DMS79 treated with DMSO at 0.1 percent for 48 hours (cell line): ENCODE measurements at places on chromosomes 2 and 18.

DNA sequence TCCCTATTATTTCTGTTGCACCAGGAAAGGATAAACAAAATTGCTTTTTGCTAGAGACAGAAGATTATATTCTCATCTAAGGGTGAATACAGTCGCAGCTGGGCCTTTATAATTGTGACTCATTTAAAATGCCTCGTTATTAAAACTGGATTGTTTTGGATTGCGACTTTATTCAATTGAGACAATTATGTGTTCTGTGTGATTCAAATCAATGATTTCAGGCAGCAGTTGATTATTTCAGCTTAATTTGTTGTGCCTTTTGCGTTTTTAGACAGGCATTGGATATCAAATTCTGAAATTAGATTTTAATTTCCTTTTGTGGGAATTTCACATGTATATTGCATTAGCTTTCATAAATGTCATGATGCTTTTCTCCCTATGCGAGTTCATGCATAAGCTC lies 778.1 kb upstream of the SOX11 start:
- DNase-seq, result no peak

DNA sequence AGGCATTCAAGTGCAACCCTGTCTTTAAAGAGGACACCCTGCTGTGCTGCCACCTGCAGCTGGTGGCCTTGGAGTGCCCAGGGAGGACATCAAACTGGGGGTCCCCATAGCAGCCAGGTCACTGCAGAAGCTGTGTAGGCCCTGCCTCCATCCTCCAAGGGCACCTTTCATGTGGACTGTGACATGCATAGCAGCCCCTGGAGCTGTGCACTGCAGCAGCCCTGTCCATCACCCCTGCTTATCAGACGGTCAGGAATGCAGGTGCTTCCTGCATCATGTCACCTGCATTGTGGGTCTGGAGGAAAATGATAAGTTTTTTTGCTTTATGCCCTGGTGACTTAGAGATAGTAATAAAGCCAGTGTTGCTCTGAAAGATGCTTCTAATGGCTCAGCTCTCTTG lies 155.7 kb downstream of the DYSF start:
- peak; percentile 35 for DNase-seq

DNA sequence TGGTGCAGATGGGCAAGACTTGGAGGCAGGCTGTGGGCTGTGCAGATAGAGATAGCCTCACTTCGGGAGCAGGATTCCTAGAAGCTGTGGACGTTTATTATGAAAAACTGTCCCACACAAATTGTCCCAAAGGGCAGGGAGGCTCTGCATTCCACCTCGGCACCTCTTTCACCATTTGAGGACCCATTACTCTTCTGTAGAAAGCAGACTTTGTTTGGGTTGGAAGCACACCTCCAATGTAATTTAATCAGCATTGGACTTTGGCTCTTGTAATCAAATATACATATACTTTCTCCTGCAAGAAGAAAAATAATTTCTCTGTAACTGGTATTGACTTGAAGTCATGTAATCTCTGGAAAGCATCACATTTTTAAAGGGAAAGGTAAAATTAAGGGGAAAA lies 8.5 kb downstream of the ONECUT2 start:
- DNase-seq, result no peak

- DNase-seq, result no peak
Observed at GRCh38 chr2:60954139-60954538, 63.4 kb upstream of the PEX13 start.

GRCh38 chr2:212958133-212958532 lies 193.3 kb downstream of the IKZF2 start:
- DNase-seq, result no peak

GRCh38 chr2:176566961-176567360 lies 297.7 kb downstream of the MTX2 start:
- no peak for DNase-seq

DNA sequence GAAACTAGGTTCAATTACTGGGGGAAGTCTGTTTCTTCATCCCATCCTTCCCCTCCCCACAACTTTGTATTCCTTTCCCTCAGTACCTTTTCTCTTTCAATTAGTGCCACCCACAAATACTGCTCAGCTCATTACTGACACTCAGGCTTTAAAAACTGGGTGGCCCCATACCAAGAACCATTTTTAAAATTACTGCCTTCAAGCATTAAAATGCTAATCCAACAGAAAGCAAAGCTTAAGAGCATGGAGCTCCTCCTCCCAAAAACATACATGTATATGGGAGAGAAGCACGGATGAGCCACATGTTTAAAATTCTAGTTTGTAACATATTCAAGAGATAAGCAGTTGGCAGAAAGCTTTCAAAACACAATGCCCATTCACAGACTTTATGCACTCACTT lies 44.0 kb downstream of the IRS1 start:
- no peak for DNase-seq

DNA sequence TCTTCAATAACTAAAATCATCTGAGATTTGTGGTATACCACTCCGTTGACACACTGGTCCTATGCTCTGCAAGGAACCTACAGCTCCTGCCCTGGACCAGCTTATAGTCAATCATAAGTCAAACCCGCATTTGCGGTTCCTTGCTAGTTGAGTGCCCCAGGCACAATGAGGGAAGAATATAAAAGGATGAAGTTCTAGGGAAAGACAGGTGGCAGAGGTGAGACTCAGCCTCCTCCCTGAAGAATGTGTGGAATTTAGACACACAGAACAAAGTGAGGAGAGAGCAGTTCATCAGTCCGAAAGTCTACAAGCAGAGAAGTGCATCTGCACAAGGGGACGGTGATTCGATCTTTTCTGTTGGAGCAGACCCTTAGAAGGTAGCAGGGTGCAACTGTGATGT lies 615.0 kb upstream of the FANCL start:
- no peak for DNase-seq

DNA sequence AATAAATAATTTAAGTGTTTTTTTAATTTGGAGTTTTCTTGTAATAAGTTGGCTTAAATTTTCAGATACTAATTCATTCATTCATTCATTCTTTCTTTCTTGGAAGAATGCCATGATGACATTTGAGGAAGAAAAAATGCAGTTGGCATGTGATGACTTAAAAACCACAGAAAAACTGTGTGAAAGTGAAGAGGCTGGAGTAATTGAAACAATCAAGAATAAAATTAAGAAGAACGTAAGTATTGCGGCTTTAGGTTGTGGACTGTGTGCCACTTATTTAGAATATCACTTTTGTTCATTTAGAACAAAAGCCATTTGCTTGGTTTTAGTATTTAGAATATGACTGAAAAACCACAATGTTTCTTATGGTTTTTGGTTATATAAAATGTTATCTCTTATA lies 51.4 kb downstream of the TTC39C start:
- no peak for DNase-seq

- DNase-seq, result no peak
Observed at GRCh38 chr2:235793163-235793752, 299.4 kb downstream of the AGAP1 start.

DNA sequence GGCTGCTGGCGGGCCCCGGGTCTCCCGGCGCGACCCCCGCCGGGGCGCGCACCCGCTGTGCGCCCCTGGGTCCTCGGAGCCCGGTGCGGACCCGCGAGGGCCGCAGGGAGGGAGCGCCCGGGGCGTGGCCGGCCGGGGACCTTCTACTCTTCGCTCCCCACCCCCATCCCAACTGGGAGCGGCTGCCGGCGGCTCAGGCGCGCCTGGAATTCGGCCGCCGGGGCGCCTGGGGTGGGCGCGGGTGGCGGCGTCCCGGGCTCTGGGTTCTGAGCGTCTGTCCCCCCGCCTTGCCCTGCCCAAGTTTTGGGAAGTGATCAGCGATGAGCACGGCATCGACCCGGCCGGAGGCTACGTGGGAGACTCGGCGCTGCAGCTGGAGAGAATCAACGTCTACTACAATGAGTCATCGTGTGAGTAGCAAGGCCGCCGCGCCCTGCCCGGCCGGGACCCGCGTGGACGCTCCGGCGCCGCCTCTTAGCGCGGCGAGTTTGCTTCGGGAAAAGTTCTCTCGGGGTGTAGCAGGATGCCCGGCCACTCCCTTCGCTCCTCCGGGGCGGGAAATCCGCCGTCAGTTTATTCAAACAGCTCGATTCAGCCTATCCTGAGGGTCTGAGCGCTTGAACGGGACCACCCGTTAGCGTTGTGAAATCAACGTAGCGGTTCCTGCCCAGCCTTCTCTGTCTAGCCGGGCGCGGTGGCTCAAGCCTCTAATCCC lies 502 bp downstream of the TUBB6 start:
- no peak for DNase-seq

DNA sequence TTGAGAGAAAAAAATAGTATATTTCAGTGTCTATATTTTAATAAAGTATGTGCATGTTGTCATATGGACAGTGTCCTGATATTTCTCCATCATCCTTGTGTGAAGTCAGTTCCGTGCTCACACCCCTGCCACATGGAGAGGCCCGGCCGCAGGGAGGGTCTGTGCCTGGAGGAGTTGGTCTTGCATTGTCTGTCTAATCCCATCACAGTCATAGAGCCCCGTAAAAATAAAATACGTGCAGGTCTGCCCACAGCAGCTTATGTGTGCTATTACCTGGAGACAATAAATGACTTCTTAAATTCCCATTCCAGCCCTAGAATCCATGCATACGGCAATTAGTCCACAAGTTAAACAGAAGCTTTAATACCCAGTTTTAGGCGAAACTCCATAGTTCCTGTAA lies 20.1 kb downstream of the MAPRE2 start:
- DNase-seq, result no peak

- DNase-seq, result no peak
Observed at GRCh38 chr2:223166983-223167650, 115.1 kb downstream of the KCNE4 start.

DNA sequence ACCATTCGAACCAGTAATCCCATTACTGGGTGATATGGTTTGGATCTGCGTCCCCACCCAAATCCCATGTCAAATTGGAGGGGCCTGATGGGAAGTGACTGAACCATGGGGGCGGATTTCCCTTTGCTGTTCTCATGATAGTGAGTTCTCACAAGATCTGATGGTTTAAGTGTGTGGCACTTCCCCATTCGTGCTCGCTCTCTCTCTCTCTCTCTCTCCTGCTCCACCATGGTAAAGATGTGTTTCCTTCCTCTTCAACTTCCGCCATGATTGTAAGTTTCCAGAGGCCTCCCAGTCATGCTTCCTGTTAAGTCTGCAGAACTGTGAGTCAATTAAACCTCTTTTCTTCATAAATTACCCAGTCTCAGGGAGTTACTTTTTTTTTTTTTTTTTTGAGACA lies 62.6 kb downstream of the NBAS start:
- no peak for DNase-seq

DNA sequence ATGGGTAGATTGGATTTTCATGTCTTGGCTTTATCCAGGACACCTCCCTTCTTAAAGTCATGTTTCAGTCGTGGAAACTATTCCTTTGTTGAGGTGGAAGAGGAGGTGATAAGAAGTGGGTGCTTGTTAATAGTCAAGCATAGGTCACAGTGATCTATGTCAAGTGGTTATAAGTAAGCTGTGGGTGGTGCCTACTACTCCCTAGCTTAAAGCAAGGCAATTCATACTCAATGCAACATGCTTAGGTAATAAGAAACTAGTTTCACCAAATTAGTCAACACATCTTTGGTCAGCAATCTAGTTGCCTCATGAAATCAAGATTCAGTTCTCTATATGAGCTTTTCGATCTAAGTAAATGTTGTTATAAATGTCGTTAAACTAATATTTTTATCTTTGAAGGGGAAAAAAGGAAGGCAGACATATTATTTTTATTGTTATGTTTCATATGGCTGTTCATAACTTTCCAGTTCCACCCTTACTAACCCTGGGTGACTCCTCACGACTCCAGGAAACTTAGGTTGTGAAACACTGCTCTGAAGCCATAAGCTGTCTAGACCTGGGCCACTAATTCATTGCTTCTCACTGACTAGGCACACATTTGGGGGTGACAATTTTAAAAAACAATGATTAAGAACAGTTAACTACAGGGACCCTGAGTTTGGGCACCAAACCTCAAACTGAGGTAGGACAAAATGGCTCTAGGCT lies 5.8 kb upstream of the ABCB11 start:
- DNase-seq, result no peak

GRCh38 chr2:240024766-240025165 lies 376 bp downstream of the NDUFA10 start:
- no peak for DNase-seq

GRCh38 chr2:105390454-105390853 lies 8.4 kb downstream of the FHL2 start:
- DNase-seq, result no peak

- DNase-seq, result no peak
Observed at GRCh38 chr2:156470975-156471583, 34.9 kb downstream of the GPD2 start.

GRCh38 chr2:21571686-21572085 lies 447.9 kb downstream of the TDRD15 start:
- no peak for DNase-seq

GRCh38 chr2:105744909-105745853 lies at the start of gene NCK2:
Gene NCK2, plus strand, starts transcription at chr2:105744912. Its CDS starts 110,152 bp downstream, at chr2:105855064.
- DNase-seq, result peak; percentile 49

DNA sequence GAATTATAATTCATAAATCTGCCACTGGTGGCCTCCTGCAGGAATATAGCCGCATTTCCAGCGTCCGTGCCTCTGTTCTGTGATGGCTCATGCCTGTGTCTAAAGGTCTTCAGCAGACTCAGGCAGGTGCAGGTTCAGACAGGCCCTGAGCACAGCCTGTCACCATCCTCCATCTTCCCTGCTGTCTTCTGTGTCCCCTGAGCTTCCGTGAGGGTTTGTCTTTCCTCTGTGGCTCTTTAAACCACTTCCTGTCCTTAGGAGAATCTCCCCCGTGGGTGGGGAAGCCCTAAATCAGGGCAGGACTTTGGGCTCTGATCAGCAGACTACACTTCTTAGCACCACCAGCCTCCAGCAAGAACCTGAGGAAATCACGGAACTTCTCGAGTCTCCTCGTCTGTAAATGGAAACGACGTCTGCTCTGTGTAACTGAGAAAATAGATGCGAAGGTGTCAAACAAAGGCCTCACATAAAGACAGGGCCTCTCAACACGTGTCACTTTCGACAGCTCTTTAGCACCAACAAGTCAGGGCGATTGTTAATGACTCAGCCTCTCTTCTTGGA lies 24.1 kb upstream of the NFATC1 start:
- no peak for DNase-seq

DNA sequence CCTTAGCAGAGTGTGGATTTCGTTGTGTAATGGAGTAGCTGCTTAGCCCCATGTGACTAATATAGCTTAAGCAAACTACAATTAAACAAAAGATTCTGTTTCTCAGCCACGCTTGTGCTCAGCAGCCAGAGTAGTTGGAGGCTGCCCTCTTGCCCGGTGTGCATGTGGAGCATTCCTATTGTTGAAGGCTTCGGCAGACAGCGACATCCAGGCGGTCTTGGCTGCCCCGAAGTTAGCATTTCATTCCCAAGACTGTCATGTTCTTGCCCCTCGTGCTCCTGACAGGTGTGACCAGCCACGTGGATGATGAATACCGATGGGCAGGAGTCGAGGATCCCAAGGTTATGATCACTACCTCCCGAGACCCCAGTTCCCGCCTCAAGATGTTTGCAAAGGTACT lies 2.4 kb downstream of the IMP4 start:
- no peak for DNase-seq
